ENCODE measurements at places on chromosomes 12 and 14.

GRCh38 chr12:106128585-106129328, 10.0 kb downstream of the NUAK1 start:
- no peak for DNase-seq

DNA sequence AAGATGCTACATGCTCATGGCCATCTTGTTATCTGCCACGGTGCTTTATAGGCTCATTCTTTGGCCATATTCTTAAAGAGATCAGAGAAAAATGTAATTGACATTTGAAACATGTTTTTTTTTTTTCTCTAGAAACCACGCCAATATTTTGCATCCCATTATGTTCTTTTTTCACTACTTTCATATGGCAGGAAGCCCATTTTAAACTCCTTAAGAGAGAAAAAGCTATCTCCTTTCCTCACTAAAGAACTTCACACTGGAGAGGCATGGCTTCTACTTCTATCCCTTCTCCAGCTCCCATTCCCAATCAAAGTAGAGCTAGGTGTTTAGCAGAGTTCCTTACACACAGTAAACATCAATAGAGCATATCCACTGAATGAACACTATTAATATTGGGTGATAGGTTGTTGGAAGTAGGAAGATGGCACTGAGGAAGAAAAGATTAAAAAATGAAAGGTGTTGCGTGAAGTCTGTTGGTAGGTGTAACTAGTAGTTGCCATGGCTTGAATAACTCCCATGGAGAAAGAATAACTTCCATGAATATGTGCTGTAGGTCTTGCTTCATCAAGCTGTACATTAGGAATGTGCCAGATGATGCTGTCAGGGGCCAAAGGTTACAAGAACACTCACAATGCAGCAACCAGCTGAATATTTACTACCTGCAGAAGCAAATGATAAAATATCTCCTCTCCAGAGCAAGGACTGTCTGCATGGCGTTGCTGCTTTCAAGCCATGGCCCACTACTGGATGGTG, 178.8 kb downstream of the STXBP6 start:
- DNase-seq = no peak

- no peak for DNase-seq
Observed at GRCh38 chr12:50061946-50062686, 4.7 kb downstream of the ASIC1 start.

GRCh38 chr14:74841230-74842207, 34.4 kb downstream of the PROX2 start:
- no peak for DNase-seq

- DNase-seq = no peak
Observed at GRCh38 chr12:22380031-22380430, 45.5 kb upstream of the ST8SIA1 start.

Measured in SK-N-SH (cell line).